Right lobe of liver (tissue), 6 donors: ENCODE measurements at places on chromosomes 1 and 21. TPM values are rescaled to one million over a fixed set of nuclear protein-coding genes. Genes with fewer than 3 reads are reported as not detected.
A peak's percentile ranks its signal among the peaks of the same experiment; 100 is the strongest.

GRCh38 chr1:8536515-8536914 lies 218.6 kb downstream of the SLC45A1 start:
- H3K27me3 ChIP-seq = no peaks in the 10 kb centered on the region
- no peak overlapping the region for H3K27ac ChIP-seq
- H3K4me1 ChIP-seq = no peaks in the 10 kb centered on the region
- DNase-seq = no peak

- no peak for DNase-seq
- no peak overlapping the region for H3K27ac ChIP-seq
- no peaks in the 10 kb centered on the region for H3K27me3 ChIP-seq
- H3K4me3 ChIP-seq = no peak overlapping the region
Observed at GRCh38 chr21:40717028-40717427, 129.9 kb downstream of the DSCAM start.

GRCh38 chr1:234532503-234532922 lies 53.5 kb upstream of the TARBP1 start:
- H3K4me1 ChIP-seq = peaks cover 4% of the 10 kb centered on the region
- H3K4me3 ChIP-seq = no peak overlapping the region
- peak overlapping the region; percentile 99 for H3K27ac ChIP-seq
- DNase-seq = peak; percentile 91
- H3K27me3 ChIP-seq = no peaks in the 10 kb centered on the region

GRCh38 chr1:48878191-48878940 lies 101.7 kb upstream of the BEND5 start:
- H3K4me1 ChIP-seq = no peaks in the 10 kb centered on the region
- no peak overlapping the region for H3K4me3 ChIP-seq
- no peaks in the 10 kb centered on the region for H3K27me3 ChIP-seq
- no peaks in the 10 kb centered on the region for H3K36me3 ChIP-seq

- DNase-seq = no peak
- no peak overlapping the region for H3K4me3 ChIP-seq
- no peak overlapping the region for H3K27ac ChIP-seq
- H3K27me3 ChIP-seq = no peaks in the 10 kb centered on the region
Observed at GRCh38 chr1:230905733-230906132, 37.4 kb upstream of the C1orf198 start.

CRTC2 gene
- 19.5 TPM for total RNA-seq

- H3K27ac ChIP-seq = no peak overlapping the region
- H3K4me3 ChIP-seq = no peak overlapping the region
- DNase-seq = no peak
- no peaks in the 10 kb centered on the region for H3K27me3 ChIP-seq
- H3K36me3 ChIP-seq = no peaks in the 10 kb centered on the region
Observed at GRCh38 chr1:14440166-14440565, 158.3 kb upstream of the KAZN start.

DNA sequence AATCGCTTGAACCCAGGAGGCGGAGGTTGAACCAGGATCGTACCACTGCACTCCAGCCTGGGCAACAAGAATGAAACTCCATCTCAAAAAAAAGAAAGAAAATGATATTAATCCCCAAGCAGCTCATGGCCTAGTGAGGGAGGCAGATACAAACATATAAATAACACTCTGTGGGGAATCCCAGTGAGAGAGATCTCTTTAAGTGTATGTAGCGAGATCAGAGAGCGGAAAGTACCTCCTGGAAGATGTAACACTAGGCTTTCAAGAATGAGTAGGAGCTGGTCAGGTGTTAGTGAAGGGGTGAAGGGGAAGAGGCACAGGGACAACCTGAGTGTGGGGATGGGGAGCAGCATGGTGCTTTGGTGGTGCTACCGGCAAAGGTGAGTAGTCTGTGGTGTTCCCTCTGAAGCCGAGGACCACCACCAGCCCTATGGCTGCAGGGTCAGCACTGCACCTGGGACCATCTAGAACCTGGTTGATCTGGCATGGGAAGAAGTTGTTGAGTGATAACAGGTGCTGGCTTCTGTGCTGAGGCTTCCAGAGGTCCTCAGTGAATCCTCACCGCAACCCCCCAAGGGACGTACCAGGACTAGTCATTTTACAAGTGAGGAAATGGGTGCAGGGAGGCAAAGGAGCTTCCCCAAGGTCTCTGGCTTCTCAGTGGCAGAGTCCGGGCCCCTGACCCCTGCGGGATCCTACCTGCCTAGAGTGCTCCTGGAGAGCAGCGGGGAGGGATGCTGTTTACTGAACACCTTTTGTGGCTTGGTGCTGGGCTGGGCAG lies 367.6 kb upstream of the VAMP3 start:
- no peak overlapping the region for H3K4me3 ChIP-seq
- no peak overlapping the region for H3K27ac ChIP-seq
- DNase-seq = no peak
- no peaks in the 10 kb centered on the region for H3K27me3 ChIP-seq

ZFP69B gene
- 1.1 TPM for total RNA-seq

DNA sequence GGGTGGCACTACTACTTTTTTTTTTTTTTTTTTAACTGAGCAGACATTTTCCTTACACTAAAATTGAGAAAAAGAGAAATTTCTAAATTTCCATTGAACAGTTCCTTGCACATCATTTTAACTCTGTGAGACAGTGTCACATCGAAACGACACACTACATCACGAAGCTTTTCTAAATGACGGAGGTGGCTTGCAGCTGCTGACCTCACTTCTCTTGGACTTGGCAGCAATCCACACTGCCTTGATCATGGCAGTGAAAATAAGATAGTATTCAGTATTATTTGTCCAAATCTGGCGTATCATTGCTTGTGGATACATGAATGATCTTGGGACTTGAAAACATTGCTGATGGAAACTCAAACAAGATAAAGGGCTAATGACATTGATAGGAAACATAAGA lies 80.3 kb upstream of the CYYR1 start:
- no peaks in the 10 kb centered on the region for H3K27me3 ChIP-seq
- H3K36me3 ChIP-seq = no peaks in the 10 kb centered on the region
- H3K4me1 ChIP-seq = no peaks in the 10 kb centered on the region

- H3K4me1 ChIP-seq = peaks cover 33% of the 10 kb centered on the region
- H3K27ac ChIP-seq = peak overlapping the region; percentile 94
- H3K36me3 ChIP-seq = no peaks in the 10 kb centered on the region
- no peak for DNase-seq
- H3K4me3 ChIP-seq = no peak overlapping the region
- no peaks in the 10 kb centered on the region for H3K27me3 ChIP-seq
Observed at GRCh38 chr1:234545517-234546386, 64.2 kb downstream of the IRF2BP2 start.

- H3K4me1 ChIP-seq = no peaks in the 10 kb centered on the region
- H3K27me3 ChIP-seq = no peaks in the 10 kb centered on the region
- no peaks in the 10 kb centered on the region for H3K36me3 ChIP-seq
- H3K4me3 ChIP-seq = no peak overlapping the region
Observed at GRCh38 chr21:42028766-42029425, 18.7 kb upstream of the ZBTB21 start.

DNA sequence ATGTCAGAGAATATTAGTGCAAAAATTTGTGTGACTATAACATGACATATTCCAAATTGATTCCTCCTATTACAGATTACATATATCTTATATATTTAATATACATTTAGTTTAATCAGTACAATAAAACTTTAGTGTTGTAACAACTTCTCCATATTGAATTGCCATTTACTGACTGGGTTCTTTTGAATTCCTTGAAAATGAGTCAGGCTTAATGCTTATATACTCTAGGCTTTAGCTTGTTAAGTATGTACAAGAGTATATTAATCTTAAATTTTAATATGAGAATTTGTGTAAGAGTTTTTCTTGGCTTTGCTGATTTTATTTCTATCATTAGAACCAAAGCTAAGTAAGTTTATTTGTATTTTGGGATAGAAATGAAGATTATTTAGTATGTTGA lies 40.3 kb downstream of the XPR1 start:
- no peaks in the 10 kb centered on the region for H3K27me3 ChIP-seq
- no peaks in the 10 kb centered on the region for H3K4me1 ChIP-seq
- no peaks in the 10 kb centered on the region for H3K36me3 ChIP-seq

NES gene
- total RNA-seq = 7.5 TPM

GRCh38 chr1:204806943-204807687 lies 63.5 kb upstream of the NFASC start:
- peaks cover 10% of the 10 kb centered on the region for H3K4me1 ChIP-seq
- no peak overlapping the region for H3K27ac ChIP-seq
- peak; percentile 89 for DNase-seq
- peak overlapping the region; percentile 54 for H3K4me3 ChIP-seq
- H3K36me3 ChIP-seq = no peaks in the 10 kb centered on the region

DNA sequence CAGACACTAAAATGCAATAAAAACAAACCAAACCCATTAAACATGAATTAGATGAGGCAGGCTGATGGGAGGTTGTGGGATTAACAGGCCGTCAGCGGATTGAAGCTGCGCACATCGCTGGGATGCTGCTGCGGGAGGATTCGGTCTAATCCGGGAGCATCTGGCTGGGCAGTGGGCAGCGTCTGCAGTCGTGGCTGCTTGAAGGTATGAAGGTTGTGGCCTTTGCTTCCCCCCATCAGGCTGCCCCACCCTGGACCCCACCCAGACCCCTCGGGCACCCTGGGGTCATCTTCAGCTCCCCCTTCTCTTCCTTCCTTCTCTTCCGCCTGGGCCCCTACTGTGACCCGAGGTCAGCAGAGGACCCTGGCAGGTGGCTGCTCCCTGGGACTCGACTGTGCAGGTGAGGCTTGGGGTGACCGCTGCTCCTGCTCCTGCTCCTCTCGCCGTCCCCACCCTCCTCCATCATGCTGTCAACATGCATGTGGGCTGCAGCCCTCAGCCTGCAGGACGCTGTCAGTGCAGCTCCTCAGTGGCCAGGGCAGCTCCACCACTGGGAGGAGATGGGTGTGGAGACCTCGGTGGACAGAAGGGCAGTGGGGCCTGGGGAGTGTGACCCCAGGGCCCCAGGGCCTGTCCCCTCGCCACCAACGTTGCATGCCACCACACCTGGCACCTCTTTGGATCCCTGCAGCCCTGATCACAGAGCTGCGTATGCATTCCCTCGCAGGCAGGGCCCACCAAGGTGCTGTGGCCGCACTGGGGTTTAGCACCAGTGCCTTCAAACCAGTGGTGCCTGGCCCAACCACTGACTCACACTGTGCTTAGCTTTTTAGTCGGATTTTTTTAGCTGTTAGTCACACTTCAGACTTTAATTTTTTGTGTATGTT lies 112.2 kb upstream of the COL6A1 start:
- DNase-seq = no peak
- no peak overlapping the region for H3K27ac ChIP-seq
- no peaks in the 10 kb centered on the region for H3K4me1 ChIP-seq
- no peak overlapping the region for H3K4me3 ChIP-seq
- H3K36me3 ChIP-seq = no peaks in the 10 kb centered on the region

- H3K27ac ChIP-seq = no peak overlapping the region
- no peak for DNase-seq
- H3K4me1 ChIP-seq = no peaks in the 10 kb centered on the region
- H3K36me3 ChIP-seq = no peaks in the 10 kb centered on the region
- H3K4me3 ChIP-seq = no peak overlapping the region
Observed at GRCh38 chr1:116699605-116700004, 32.1 kb upstream of the IGSF3 start.

- H3K36me3 ChIP-seq = no peaks in the 10 kb centered on the region
- no peak for DNase-seq
- no peaks in the 10 kb centered on the region for H3K4me1 ChIP-seq
- no peak overlapping the region for H3K27ac ChIP-seq
- no peak overlapping the region for H3K4me3 ChIP-seq
Observed at GRCh38 chr1:102120910-102121309, 124.2 kb upstream of the OLFM3 start.
